ENCODE measurements at places on chromosomes 5 and 9.

DNA sequence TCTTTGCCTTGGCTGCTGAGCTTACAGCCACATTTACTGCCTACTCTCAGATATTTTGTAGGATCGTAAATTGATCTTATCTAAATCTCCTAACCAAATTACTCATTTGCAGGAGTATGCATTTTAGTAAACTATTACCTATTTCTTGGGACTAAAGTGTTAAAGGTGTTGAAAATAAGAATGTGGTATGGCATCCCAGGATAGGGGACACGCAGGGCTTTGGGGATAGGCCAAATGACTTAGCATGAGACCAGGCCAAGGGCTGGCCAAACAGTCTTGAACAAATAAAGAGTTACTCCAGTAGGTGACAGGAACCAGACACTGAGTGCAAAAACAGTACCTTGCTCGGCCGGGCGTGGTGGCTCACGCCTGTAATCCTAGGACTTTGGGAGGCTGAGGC is 25.1 kb downstream of the TBC1D2 start:
- ATAC-seq = no peak

DNA sequence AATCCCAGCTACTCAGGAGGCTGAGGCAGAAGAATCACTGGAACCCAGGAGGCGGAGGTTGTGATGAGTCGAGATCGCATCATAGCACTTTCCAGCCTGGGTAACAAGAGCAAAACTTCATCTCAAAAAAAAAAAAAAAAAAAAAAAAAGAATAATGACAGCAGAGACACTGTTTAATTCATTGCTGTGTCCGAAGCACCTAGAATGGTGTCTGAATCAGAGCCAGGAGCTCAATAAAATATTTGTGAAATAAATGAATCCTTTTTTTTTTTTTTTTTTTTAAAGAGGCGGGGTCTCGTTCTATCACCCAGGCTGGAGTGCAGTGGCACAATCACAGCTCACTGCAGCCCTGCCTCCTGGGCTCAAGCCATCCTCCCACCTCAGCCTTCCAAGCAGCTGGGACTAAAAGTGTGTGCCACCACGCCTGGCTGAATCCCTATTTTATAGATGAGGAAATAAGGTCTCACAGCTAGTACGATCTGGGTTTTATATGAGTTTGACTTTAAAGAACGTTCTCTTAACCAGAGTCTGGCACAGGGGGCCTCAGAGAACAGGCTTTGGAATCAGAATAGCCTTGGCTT is 47.8 kb downstream of the THOC3 start:
- no peak for ATAC-seq

- ATAC-seq = no peak
These were observed 108.7 kb upstream of the RGMB start for GRCh38 chr5:98664736-98665135.

DNA sequence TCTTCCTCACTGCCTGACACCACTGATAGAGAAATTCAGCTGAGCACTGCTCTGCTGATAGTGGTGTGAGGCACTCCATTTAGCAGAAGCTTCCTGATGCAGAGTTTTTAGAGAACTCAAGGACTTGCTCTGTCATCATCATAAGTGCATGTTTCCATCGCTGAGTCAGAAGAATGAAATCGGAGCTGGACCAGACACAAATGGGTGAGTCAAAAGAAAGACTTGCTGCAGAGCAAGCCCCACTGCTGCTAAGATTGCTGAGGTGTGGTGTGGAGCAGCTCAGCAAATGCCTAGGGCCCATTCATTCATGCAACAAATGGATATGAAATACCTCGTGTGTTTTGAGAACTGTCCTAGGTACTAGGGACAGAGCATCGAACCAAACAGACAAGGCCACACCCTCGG is 410.2 kb upstream of the SLC30A5 start:
- ATAC-seq = peak; percentile 71

DNA sequence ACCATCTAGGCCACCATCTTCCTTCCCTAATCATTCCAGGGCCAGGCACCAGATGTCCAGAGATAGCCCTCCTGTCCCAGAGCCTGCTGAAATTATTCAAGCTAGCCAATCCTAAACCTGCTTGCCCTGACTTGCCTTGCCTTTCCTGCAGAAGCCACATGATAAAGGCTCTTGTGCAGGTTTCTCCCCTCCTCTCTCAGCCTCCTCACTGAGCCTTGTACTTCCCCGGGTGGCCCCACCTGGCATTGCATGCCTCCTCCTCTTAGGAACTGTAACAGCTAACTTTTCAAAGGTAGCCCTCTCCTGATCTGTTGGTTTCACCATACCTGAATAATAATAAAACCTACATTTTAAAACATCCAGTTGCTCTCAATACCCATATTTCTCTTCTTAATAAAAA is 42.6 kb downstream of the DIRAS2 start:
- no peak for ATAC-seq

- ATAC-seq = no peak
These were observed 561.1 kb downstream of the NR2F1-AS1 start for GRCh38 chr5:93019896-93020295.

- no peak for ATAC-seq
These were observed 204.1 kb downstream of the SEC61B start for GRCh38 chr9:99425923-99426842.

- ATAC-seq = no peak
These were observed 163.7 kb downstream of the FGF10 start for GRCh38 chr5:44225231-44226160.

DNA sequence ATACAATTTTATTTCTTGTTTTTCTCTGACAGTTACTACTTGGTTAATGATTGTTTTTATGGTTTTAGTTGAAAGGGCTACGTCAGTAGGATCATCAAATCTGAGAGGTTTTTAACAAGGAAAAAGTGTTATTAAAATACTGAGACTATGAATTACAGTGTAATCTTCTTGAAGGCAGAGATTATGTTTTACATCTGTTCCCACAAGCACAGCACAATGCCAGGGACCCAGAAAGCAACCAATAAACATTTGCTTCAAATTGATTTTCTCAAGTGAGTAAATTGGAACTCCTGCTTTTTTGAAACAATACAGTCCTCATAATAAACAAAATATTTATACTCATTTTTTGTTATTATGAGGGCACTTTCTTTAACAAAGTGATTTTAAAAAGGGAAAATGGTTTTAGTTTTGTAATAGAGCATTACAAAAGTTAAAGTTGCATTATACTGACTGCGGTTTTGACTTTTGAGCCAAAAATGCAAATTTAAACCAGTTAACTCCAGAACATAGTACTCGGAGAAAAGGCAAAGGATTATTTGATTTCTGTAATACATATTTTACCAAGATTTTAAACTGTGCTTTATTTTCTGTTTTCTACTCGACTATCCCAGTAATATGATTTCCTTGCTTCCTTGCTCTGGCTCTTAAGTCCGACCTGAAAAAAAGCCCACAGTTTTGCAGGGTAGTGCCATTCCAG is 176.9 kb downstream of the GDNF start:
- no peak for ATAC-seq

DNA sequence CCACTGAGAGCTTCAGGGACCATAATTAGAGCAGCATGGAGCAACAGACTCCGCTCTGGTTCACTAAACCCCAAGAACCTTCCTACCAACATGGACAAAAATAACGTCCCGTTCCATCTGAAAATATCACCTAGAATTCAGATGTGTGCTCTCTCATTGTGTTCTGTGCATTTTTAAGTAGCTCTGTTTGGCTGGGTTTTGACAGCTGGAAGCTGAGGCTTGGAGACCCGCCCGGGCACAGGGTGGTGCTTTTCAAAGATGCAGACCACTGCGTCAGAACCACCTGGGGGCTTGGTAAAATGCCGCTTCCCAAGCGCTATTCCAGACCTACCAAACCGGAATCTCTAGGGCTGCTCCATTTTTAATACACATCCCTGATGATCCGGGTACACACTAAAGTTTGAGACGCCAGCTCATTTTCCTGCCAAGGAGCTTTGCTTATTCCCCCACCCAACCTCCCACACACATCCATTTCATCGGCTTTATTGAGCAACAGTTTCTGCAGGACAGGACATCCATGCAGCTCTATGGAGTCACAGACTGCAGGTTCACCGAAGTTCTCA is 104.8 kb downstream of the GABBR2 start:
- ATAC-seq = peak; percentile 28

DNA sequence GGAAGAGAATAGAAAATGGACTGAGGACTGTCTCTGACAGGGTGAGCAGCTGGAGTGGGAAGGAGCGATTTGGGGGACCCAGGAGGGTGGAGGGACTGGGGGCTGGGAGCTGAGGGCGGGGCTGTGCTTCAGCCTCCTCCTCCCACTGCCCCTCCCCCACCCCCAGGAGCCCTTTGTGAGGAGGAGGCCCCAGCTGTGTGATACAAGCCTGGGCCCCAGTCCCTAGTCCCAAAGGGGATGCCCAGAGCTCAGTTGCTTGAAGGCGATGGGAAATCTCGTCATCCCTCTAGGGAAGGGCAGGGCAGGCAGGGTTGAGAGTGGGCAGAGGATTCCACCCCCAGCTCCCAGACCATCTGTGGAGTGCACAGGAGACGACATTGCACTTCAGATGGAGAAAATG is at the start of gene SPATA31E1:
Gene SPATA31E1, plus strand, starts transcription at position 251 of the 400 bp plus-strand sequence. Its CDS starts 15 bp downstream, at position 266.
- ATAC-seq = no peak

- no peak for ATAC-seq
These were observed 1198.6 kb downstream of the CDH12 start for GRCh38 chr5:21654556-21654955.

DNA sequence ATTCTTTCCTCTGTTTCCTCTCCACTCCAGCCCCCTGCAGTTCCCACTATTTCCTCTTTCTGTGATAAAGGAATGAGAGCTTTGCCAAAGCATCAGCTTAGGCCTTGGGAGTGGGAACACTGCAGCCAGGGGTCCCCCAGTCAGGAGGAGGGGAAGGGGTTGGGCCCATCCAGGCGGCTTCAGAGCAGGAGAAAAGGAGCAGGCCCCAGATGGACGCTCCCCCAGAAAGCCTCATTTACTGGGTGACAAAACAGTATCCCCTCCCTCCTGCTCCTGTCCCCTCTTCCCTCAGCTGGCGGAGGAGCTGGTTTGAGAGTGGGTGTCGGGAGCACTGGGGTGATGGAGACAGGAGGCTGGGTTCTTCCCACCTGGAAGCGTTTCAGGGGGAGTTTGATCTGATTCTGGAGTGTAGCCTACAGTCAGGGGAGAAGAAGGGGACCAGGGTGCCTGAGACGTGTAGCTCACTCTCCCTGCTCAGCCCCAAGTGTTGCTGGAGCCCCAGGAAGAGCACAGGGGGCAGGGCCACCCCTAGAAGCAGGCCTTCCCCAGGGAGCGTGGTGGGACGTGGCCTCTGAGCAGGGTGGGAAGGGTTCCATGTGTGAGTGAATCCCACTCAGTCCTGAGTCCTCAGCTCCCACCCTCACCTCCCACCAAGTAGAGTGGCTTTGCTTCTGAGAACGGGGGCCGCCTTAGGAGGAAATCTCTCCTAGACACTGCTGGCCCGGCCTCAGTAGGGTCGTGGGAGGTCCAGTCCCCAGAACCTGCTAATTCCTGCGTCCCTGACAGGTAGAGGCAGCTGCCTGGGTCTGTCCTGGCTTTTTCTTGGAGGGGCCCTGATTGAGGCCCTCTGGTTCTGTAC is 173.1 kb downstream of the CACNA1B start:
- ATAC-seq = no peak

GRCh38 chr9:34463098-34463900 is 4.7 kb downstream of the DNAI1 start:
- no peak for ATAC-seq

GRCh38 chr5:75055727-75056144 is 3.4 kb upstream of the GCNT4 start:
- no peak for ATAC-seq

GRCh38 chr5:80254767-80255430 is 949 bp downstream of the SERINC5 start:
- ATAC-seq = peak; percentile 3

DNA sequence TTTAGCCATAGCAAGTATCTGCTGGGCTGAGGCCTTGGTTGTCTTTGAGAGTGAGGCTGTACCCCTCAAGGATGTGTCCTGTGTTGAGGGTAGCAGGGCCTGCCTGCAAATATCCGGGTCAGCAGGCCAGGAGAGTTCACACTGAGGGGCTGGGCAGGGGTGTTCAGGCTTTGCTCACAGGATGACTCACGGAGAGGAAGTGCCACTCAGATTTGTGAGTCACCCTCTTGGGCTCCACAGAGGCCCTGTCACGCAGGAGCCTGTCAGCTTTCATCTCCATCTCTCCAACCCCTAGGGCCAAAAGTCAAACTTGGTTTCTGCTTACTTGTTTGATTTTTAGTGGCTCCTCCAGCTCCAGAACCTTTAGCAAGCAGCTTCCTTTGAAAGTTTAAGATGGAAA is 211.5 kb downstream of the SEC61B start:
- peak; percentile 55 for ATAC-seq

DNA sequence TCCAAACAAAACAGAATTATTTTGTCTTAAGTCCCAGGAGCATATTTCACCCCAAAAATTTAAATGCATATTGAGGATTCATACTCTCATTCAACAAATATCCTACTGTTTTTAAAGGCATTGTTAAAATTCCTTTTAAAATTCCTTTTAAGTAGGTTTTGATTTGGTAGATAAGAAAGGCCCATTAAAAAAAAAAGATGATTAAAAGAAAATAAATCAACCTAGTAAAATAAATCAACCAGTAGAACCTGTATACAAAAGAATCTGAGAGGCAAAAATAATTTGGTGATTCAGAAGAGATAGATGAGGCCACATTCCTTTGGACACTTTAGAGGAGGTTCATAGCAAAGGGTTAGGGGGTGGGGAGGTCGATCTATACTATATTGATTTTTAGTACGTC is 585.3 kb upstream of the TLE4 start:
- no peak for ATAC-seq

DNA sequence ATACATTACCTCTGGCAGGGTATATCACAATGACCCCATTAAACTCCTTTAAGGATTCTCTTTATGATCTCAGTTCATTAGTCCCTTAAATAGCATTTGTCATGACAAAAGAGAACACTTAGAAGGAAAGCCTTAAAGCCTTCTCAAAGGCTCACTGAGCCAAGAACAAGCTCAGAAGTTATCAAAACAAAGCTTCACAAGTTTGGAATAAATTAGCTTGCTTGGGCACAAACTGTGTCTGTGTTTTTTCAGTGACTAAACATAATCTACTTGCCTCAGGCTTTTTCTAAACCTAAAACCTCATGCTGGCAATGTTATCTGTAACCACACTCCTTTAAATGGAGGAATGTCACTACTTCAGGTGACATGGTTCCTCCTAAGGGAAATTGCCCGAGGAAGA is 1114.9 kb upstream of the C9orf72 start:
- no peak for ATAC-seq

DNA sequence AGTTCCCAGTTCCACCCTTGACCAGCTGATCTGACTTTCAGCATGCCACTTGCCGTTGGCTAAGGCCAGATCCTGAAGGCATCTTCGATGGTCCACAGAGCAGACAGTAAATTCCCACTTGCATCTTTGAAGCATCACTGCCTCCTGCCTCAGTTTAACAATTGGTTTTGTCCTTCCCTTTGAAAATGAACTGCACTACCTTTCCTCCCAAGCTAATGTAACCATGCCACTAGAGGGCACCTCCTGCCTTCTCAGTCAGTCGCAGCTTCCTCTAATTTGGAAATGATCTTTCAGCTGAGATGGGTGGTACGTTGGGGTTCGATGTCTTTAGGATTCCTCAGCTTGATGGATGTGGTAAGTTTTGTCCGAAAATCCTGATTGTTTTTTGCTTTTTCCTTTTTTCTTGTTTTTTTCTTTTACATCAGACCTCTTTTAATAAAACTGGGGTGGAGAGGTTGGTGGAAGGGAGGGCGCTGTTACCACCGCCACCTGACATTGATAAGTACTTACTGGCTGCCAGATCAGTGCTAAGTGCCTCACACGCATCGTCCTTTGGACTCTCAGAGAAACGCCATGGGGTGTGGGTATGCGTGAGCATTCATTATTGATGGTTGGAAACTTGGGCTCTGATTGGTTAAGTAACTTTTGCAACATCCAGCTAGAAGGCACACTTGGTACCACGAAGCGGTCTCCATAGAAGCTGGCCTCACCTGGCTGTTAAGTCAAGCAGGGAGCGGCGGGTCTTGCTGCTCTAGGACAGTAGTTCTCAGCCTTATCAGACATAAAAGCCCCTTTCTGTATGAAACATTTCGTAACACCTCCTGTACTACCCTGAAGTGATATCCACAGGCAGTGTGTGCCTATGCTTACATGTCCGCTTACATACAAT is 16.9 kb downstream of the PTTG1 start:
- ATAC-seq = peak; percentile 44
